ENCODE measurements at places on chromosomes 13 and 19.

- DNase-seq, result peak; percentile 99
These were observed at the start of the genes BRME1 and CC2D1A for GRCh38 chr19:13905634-13906520. Gene BRME1 (minus strand): TSS chr19:13906117. CDS start chr19:13904892, 1,225 bp downstream. Gene CC2D1A (plus strand): TSS chr19:13906201. CDS start chr19:13906442, 241 bp downstream.

DNA sequence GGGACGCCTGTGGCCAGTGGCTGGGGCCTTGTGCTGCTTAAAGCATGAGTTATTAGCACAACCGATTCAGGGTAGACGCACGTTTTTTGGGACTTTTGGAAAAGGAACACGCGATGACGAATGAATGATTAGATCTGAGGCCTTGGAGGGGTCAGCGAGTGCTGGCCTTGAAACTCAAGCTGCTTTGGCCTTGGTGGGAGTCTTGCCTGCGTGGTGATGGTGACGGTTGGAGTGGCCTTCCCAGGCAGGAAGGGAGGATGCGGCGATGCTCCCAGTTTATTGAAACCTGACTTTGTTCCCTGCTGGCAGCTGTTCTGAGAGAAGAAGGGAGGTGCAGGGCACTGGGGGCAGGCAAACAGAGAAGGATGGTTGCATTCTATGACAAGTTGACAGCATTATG, 63.1 kb upstream of the RNF113B start:
- no peak for DNase-seq

DNA sequence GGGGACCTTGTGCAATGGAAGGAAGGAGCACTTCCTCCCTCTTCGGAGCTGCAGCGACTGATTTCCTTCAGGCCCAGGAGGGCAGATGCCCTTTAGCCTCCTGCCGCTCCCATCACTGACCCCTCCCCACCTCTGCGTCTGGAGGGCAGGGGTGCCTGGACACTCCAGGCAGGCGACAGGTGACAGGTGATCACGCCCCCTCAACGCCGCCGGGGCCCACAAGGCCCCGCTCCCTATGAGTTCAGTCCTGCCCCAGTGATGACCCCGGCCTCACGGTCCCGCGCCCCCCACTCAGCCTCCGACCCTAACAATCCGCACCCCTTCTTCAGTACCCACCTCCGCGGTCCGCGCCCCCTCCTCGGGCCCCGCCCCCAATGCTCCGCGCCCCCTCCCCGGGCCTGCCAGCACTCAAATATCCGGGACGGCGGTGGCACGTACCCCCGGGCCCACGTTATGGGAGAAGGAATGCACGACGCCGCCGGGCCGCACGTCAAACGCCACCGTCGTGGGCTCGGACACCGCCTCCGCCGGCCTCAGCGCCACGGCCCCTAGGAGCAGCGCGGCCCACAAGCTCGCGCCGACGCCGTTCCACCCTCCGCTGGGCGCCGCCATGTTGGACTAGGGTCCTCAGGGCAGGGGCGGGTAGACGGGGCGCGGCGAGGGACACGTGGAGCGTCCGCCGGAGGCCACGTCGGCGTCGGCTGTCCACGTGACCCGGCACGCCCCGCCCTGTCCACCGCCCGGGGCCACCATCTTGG, at the start of gene MYDGF:
MYDGF (minus strand) TSS at position 620 of the 758 bp plus-strand sequence; CDS start at position 612, 8 bp downstream.
- peak; percentile 98 for DNase-seq

DNA sequence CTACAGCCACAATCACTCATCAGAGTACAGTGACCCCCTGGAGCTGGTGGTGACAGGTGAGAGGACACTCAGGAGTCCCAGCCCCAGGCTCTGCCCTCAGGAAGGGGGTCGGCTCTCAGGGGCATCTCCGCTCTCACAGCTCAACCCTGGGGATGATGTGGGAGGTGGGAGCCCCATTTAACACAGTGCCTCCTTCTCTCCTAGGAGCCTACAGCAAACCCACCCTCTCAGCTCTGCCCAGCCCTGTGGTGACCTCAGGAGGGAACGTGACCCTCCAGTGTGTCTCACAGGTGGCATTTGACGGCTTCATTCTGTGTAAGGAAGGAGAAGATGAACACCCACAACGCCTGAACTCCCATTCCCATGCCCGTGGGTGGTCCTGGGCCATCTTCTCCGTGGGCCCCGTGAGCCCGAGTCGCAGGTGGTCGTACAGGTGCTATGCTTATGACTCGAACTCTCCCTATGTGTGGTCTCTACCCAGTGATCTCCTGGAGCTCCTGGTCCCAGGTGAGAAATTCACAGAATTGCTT, 1.0 kb downstream of the LILRA2 start:
- DNase-seq, result no peak

DNA sequence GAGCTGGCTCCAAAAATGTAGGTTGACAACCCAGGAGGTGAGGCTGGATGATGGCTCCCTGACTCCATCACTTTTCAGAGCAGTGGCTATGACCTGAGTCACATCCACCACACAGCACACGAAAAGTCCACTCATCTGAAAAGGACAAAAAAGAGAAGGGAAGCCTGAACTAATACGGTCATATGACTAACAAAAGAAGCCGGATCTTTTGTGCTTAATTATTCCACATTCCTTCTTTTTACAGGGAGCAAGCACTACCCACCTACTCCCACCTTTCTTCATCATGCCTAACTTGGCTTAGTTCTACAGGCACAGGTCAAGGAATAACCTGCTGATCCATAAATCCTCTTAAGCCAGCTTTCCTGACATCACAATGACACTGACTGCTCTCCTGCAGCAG, 601.3 kb upstream of the MIR17HG start:
- no peak for DNase-seq
